ENCODE measurements at places on chromosomes 6 and 20.

- DNase-seq = no peak
These were observed 104.1 kb upstream of the FOXA2 start for GRCh38 chr20:22688485-22688884.

DNA sequence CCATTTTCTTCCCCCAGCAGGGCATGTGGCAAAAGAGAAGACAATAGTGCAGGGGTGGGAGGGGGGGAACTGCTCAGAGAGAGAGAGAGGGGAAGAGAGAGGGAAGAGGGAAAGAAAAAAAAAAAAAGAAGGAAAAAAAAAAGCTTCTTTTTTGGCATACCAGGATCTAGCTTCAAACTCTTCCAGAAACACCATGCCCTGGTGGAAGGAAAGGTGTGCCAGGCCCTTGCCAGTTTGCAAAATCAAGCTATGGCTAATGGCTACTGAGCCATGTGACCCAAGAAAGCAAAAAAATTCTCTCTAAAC, 326 bp downstream of the ZMYND8 start:
- DNase-seq = peak; percentile 40

GRCh38 chr6:89611666-89612065, 26.9 kb downstream of the LYRM2 start:
- DNase-seq = no peak

GRCh38 chr6:73710470-73710869, 14.5 kb downstream of the CD109 start:
- DNase-seq = no peak

GRCh38 chr20:57528148-57528547, 3.2 kb upstream of the CTCFL start:
- DNase-seq = no peak
